ENCODE measurements at places on chromosomes 6 and 20.

DNA sequence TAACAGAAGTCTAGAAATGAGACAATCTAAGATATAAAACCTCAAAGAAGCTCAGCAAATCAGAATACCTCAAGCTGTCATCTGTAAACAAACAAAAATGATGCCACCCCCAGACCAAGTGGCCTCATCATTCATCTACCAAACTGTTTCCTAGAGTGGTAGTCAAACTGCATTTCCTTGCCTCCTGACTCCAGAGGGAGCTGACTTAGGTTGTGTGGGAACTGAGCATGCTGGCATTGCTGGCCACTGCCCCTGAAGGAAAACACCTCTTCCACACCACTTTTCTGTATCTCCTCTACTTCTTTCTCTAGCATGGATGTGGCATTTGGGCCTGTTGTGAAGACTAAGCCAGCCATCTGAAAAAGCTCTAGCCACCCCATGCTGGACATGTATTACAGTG, 56.3 kb downstream of the ZHX3 start:
- no peak for DNase-seq

DNA sequence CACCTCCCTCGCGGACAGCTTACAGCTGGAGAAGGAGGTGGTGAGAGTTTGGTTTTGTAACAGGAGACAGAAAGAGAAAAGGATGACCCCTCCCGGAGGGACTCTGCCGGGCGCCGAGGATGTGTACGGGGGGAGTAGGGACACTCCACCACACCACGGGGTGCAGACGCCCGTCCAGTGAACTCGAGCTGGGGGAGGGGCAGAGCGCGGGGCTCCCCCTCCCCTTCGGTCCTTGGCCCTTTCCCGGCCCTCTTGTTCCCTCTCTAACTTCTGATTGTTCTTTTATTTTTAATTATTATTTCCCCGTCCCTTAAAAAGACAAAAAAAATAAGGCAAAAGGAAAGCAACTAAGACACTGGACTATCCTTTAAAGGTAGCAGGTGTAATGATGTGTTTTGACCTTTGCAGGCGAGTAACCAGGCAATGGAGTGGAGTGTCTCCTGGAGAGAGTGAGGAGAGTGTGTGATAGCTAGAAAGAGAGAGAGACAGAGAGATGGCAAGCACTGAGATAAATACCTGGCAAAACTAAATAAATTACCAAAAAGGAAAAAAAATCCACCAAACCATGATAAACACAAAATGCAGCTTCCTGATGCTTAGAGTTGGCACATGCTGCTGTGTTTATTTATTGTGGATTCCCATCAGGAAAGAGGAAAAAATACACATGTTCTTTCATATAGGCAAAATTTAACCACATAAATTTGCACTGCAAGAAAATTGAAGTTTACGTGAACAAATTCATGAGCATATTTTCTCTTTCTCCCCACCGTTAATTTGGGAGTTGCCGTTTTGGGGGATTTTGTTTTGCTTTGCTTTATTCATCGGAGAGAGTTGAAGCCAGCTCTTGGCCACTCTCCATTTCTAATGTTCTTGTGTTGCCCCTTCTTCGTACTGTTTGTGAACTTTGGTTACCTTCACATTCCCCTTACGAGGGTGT, 1.9 kb downstream of the POU3F2 start:
- DNase-seq, result no peak

- DNase-seq, result no peak
Observed at GRCh38 chr6:135753196-135753595, 98.3 kb upstream of the PDE7B start.

- DNase-seq, result peak; percentile 87
Observed at GRCh38 chr20:58555078-58555765, 40.0 kb upstream of the APCDD1L start.

GRCh38 chr6:55674672-55675071, 95.7 kb upstream of the HMGCLL1 start:
- no peak for DNase-seq

DNA sequence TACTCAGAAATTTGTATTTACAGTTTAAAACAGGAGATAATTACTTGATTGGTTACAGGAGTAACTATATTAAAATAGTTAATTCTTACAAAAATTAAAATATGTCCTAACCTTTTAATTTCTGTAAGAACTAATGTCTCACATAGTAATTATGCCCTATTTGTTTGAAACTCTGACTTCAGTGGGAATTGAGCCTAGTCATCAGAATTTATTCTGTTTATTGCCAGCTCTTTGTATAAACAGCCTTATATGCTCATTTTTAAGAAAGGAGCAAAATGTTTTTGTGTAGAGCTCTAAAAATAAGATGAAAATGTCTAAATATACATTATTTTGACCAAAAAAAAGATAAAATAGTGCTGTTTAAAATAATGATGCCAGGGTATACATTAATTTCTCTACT, 21.5 kb downstream of the TRMT11 start:
- DNase-seq, result no peak

DNA sequence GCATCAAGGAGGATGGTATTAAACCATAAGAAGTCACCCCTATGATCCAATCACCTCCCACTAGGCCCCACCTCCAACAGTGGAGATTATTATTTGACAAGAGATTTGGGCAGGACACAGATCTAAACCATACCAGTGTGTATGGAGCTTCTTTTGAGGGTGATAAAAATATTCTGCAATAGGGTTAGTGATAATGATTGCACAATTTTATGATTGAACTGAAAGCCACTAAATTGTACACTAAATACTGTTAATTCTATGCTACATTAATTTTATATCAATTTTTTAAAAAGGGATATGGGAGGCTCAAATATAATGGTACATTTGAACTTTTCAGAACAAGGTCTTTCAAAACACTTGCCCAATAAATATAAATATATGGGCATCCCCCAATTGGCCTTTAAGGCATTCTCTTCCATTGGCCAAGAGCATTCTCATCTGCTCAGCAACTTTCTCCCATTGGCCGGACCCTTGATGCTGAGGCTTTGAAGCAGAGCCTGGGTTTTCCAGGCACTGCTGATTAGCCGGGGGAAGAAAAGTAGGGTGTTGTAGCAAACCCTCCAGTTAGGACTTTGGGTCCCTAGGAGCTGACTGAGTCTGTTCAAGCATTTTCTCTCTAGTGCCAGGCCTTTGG, 209.9 kb downstream of the LRFN2 start:
- DNase-seq, result no peak

- peak; percentile 19 for DNase-seq
Observed at GRCh38 chr6:113271437-113271836, 585.7 kb upstream of the MARCKS start.

DNA sequence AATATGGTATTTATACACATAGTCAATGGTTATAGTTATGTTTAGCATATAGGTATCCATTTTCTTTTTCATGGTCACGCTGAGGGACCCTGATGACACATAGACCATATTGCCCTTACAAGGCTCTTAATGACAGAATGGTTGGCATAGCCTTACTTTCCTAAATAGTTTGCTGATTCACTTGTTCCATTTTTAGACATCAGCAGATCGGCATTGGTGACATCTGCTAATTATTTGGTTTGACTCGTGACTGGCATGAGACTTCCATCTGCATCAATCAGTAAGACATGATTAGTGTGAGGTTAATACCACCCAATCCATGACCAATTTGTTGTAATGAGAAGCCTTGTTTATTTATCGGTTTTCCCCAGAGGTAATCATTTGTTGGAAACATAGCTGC, 309.7 kb downstream of the ALDH8A1 start:
- DNase-seq, result no peak

DNA sequence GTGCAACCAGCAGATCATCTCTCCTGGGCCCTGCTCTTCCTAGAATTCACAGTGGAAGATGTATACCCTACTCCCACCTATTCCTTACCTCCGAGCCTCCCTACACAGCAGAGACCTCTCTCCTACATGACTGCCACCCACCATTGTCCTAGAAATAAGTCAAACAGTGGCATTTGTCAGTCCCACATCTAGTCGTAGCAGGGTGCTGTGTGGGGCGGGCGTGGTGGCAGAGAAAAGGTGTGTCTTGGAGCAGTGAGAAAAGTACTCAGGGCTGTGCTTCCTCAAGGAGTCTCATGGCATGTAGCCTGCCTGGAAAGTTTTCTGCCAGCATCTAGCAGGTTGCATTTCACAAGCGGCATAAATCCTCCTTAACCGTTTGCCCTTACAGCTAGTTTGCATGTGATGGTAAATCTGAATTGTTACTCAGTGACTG, 59.4 kb upstream of the PTGIS start:
- no peak for DNase-seq

- DNase-seq, result no peak
Observed at GRCh38 chr20:13305284-13305683, 84.2 kb downstream of the ISM1 start.

DNA sequence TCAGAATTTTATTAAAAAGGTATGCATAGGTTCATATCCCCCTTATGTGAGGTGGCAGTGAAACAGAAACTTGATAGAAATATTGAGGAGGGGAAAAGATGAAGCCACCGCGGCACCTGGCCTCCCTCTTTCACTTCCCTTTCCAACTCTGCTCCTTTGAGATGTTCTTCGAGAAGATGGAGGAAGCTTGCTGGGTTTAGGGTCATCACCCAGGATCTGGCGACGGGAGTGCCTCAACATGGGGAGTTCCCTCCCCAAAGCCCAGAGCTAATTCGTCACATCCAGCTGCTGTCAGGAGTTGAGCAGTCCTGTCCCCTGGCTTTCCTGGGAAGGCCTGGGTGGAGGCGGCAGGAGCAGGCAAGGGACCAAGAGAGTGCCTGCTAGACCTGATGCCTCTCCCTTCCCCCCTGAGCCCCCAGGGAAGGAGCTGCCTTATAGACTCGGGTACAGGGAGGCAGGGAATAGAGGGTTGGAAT, 29.1 kb downstream of the RREB1 start:
- no peak for DNase-seq

- no peak for DNase-seq
Observed at GRCh38 chr6:87366072-87366827, 21.6 kb downstream of the C6orf163 start.

DNA sequence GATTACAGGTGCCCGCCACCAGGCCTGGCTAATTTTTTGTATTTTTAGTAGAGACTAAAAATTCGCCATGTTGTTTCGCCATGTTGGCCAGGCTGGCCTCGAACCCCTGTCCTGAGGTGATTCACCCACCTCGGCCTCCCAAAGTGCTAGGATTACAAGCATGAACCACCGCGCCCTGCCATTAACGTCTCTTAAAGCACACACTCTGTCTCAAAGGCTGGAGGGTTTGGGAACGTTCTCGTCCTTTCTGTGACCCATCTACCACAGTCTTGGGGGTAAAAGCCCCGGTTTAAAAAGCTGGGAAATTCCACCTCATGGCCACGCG, 57.8 kb upstream of the ARID1B start:
- DNase-seq, result no peak

DNA sequence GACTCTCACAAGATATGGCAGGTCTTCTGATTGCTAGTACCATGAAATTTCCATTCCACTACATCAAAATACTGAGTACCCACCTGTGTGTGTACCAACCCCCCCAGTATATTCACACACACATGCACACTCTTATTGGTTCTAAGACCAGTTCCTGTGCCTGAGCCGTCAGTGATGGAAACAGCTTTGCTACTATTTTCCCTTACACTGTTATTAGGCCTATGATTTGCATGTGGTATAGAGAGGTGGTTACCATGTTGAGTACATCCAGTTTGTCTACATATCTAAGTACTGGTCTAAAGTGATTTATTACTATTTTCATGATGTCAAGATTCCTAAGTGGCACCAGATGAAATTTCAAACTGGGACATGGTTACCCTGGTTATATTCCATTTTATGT, 459.9 kb downstream of the BCKDHB start:
- no peak for DNase-seq

GRCh38 chr6:68126089-68126749, 508.9 kb upstream of the ADGRB3 start:
- no peak for DNase-seq

DNA sequence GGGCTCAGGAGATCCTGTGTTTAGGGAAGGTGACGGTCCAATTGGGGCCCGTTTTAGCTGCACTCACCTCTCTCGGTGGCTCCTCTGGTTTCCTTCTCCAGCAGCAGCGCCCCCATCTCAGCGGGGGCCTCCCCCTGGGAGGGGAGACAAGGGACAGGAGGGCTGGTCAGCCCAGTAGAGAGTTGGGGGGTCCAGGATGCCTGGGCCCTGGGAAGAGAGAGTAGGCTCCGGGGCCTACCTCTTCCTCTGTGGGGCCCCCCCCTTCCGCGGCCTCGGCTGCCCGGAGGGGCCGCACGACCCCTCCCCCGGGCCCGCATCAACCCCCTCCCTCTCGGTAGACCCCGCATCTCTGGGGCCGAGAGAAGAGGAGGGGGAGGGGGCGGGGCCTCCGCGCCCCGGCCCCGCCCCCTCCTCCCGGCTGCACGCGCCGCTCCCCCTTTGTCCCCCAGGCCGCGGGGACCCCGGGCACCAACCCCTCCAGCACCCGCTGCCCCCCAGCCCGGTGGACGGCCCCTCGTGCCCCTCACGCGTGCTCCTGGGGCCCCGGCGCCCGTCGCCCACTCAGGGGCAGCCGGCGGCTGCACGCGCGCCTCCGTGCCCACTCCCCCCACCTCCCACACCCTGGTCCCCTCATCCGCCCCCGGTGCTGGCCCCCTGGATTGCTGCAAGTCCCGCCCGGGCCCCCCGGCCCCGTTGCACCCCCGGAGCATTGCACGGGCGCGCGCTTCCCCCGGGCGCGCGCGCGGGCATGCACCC, 464 bp downstream of the EHMT2 start:
- DNase-seq, result peak; percentile 51

DNA sequence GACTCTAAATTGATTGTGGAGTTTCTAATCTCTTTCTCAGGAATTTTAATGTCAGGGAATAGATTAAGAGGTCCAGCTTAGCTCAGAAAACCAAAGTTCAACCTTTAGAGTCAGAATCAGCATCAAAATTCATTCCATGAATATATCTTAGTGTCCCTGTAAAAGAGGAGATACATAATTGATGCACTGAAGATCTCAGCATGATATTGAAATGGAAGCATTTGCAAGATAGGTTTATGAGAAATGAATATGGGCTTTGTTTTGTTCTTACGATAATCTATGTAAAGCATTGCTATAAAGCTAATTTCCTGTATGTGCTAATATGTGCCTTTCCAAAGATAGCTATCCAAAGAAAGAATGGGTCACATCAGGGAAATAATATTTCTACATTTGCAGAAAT, 404.5 kb upstream of the HSF2 start:
- DNase-seq, result no peak

DNA sequence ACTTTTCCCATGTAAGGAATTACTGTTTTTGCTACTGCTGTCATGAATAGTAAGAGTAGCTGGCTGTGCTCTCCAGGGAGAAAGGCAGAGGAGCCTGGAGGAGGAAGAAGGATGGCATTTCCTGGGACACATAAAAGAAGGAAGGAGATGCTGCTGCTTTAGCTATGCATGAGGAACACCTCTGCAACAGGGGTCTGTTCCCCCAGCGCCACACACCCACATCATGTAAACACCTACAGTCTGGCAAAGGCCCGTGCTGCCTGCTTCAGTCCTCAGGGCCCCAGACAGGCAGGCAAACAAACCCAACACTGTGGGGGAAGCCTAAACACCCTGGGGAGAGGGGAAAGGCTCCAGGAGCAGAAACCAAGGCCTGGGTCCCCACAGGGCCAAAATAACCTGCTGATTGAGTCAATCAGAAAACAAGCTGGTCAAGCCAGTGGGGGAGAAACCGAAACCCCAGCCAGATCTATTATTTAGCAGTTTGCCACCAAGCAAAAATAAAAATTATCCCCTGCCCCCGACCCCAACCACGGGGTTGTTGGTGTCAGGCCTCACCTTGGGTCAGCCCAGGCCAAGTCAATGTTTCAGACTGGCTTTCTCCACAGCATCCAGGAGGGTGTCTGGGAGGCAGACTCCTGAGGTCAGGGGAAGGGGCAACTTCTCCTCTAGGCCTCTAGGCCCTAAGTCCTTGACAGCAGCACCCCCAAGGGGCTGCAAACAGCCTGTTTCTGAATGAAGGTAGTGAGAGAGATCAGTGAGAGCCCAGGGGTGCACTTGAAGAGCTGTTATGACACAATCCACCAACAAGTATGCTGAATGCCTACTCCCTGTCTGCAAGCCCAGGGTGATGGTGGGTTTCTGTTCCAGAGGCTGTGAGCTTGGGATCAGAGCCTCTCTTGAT, 34.6 kb upstream of the SCUBE3 start:
- no peak for DNase-seq

Data from GM03348 (cell line).